SK-N-MC (cell line): ENCODE measurements at places on chromosomes 2 and 18.

DNA sequence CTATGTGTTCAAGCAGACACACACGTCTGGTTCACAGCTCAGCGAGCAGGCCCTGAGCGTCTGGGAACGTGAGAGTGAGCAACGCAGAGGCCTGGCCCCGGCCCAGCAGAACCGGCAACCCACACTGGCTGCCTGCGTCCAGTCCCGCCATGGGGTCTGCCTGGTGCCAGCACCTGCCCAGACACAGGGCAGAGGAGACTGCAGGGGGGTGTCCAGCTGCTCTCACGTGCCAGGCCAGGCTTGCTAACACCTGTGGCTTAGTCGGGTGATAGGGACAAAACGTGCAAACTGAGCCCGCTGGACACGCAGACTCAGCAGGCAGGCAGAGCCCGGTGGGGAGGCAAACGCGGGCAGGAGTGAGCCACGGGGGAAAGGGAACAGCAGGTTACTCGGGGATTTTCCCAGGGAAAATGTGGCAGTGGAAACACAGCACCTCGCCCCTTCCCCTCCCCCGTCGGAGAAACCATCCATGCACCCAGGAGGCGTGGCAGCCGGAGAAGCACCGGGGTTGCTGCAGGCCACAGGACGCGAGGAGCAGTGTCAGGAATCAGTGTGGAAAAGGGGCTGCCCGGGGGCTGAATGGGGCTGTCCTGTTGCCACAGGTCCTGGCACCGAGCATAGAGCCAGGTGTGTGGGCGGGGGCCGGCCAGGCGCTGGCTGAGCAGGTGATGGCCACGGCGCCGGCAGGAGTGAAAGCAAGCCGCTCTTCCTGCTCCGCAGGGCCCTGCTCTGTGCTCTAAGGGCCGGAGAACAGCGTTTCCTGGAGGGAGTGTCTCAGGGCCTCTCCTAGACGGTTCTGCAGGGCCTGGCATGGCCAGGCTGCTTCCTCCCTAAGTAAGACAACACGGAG, 154.7 kb downstream of the HDAC4 start:
- no peak for DNase-seq

GRCh38 chr2:44104855-44105271, 63.8 kb upstream of the PPM1B start:
- no peak for DNase-seq

GRCh38 chr18:47730795-47731194, 199.7 kb downstream of the SMAD2 start:
- no peak for DNase-seq

GRCh38 chr2:108926561-108927380, 62.2 kb downstream of the EDAR start:
- no peak for DNase-seq
